Right lung (tissue), 10 donors: ENCODE measurements at places on chromosomes 2 and 18.

GRCh38 chr2:29209551-29209950 lies 94.3 kb downstream of the CLIP4 start:
- no peak for DNase-seq

DNA sequence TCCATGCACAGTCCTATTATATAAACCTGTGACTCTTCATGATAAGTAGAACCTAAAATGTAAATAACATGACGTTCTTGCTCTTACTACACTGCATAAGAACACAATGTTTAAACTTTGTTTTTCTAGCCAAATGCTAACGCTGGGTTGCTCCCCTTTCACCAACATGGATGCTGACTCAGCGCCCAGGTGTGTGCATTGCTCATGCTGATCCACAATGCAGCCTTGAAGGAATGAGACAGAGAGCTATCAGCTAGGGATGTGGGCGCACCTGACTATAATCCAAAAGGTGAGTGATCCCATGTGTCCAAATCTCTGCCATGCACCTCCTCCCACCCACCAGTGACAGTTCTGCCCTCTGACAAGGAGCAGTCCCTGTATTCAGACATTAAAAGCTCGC lies 235.0 kb downstream of the IRS1 start:
- DNase-seq = no peak

DNA sequence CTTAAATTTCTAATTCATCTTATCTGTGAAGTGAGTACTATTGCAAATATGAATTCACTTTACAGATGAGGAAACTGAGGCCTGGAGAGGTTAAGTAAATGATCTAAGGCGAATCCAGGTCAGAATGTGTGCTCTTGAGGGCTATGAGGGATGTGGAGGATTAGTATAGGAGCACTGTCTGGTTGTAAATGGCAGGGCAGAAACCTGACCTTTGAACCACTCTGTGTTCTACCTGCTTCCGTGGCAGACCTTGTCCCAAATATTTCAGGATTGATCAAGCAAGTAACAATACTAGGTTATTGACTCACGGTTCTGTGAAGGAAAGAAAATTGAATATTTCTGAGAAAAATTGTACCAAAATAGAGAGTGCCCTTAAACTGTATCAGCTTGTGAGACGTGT lies 74.7 kb downstream of the PTPRM start:
- no peak for DNase-seq

GRCh38 chr2:174223388-174223787 lies 24.9 kb downstream of the OLA1 start:
- no peak for DNase-seq

DNA sequence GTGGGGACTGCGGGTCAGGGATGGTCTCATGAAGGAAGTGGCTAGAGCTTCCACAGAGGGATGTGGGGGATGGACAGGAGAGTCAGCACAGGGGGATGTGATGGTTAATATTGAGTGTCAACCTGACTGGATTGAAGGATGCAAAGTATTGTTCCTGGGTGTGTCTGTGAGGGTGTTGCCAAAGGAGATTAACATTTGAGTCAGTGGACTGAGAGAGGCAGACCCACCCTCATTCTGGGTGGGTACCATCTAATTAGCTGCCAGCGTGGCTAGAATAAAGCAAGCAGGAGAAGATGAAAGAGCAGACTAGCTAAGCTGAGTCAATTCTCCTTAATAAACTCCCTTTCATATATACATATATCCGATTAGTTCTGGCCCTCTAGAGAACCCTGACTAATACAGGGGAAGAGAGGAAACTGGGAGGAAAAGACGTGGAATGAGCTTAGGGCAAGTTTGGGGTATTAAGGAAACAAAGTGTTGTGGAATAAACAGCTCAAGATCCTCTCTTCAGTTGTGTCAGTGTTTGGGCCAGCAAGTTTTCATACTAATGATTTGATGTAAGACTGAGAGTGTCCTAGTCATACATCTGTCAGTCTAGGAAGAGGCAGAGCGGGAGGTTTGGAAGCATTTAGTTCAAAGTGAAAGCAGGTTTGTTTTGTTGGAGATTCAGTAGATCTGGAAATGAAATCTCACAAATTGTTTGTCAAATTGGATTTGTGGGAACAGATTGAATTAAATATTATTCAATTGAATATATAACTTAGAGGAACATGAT lies 135.2 kb upstream of the NT5C1B start:
- DNase-seq = no peak

DNA sequence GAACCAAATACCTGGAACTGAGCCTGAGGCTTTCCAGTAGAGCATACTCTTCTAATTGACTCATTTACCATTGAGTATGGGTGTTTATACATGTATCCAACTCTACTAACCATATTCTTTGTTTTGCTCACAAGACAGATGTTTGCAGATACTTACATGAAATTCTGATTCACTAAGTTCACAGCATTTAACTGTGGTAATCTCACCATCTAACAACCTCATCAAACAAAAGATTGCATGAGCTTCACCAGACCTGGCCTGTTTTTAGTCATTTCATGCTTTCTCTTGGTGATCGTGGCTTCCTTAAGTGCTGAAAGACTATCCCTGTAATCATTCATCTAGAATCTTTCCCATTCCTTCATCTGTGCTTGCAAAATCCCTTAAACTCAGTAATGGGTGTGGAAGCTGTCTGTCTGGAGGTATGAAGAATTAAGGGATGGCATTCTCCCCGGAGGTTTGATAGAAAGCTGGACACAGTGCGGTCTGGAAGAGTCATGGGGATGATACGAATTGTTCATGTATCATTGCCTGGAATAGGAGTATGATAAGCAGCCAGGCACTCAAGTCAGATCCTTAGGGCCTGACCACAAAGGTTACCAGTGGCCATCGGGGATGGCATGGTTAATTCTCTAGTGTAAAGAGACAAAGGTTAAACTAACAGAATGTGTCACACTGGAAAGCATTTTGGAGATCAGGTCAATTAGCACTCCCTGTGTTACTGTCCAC lies 42.0 kb upstream of the IL1R1 start:
- no peak for DNase-seq

GRCh38 chr2:157874997-157875640 lies 1.0 kb downstream of the ACVR1 start:
- DNase-seq = peak; percentile 55

DNA sequence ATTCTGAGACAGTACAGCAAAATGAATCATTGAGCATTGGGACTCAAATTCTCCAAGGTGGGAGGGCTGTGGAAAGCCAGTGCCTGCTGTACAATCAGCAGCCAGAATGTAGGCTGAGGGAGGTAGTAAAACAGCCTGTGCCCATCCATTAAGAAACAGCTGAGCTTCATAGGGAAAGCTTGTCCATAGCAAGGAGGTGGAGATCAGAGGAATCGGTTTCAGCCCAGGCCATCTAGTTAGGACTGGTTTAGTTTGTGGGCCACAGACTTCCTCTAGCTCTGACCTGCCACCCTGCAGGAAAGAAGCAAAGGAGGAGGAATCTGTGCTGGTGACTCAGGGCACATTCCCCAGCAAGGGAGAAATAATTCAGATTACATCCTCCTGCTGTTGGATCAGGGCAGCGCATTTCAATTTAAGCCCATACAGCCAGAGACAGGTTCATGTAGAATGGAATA lies 333.4 kb downstream of the SETBP1 start:
- peak; percentile 23 for DNase-seq

DNA sequence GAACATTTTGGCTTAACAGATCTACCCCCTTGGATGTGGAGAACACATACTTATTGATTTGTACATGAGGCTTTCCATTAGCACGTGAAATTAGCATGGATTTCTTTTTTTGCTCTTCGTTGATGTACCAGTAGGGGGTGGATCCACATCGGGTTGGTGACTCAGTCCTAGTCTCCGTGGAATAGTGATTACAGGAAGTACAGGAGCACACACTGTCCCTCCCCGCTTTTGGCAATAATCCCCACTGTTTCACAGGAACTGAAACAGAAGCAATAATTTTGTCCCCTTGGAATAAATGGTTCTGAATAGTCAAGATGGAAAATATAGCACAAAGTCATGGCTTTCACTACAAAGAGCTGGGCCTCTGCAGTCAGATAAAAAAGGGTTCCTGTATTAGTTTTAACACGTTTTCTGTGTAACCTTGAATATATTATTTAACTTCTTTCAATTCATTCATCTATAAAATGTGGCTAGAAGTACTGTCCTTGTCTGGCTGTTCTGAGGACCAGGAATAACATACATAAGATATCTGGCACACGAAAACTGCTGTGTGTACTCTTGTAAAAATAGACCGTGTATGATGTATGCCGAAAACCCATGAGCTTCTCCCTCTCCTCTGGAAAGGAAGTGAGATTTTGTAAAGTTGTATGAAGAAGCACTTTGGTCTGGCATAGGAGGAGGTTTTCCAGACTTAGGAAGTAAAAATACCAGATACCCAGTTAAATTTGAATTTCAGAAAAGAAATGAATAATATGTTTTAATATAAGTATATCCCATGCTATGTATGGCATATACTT lies 229.2 kb downstream of the GALR1 start:
- DNase-seq = no peak

DNA sequence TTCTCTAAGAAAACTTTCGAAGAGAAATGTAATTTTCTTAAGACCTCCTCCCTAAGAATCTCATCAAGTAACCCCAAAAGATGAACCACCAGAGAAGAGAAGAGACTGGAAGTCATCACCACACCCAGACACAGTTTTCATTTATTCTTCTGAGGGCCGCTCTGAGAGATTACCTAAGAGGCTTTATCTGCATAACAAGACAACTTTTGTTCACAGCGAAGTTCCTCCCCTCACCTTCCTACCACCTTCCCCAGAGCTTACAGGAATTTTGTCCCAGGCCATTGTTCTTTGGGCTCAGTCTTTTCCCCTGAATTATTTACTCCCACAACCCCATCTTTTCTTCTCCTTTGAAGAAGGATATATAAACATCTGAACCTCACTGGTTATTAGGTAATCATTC lies 92.8 kb downstream of the AKAIN1 start:
- no peak for DNase-seq

DNA sequence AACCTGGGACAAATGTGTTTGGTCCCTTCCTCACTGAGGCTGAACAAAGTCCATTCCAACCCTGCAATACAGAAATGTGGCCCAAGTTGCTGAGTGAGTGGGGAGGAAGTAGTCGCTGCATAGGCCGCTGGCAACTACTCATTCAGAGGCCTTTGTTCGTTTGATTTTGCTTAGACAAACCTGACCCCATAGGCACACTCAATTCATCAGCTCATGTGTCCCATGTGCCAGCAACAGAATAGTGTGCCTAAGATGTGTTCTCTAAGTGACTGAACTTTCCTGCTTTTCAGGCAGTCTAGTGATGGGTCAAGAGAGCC lies 23.0 kb downstream of the PTPN18 start:
- DNase-seq = no peak

DNA sequence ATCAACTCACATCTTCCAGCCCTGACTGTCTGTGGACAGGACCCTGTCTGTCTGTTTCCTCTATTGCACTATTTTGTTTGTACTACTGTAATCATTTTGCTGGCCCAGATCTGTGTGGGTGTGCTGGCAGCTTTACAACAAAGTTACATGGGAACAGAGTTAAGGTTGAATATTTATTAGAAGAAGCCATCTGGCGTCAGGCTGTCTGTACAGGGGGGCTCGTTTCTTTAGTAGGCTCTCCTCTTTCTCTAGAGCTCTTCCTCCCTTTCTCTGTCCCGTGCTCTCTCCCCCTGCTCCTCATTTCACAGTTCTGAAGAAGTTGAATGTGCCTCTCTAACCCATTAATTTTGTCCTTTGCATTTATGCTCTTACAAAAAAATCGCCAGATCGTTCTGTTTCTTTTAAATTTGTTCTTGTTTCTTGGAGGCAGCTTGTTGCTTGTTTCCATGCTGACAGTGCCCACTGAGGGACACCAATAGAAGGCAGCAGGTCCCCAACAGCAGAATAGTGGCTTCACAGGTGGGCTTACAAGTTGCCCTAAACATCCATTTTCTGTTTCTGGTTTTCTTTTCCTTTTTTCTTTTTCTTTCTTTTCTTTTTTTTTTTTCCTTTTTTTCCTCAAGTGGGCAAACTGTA lies 315.2 kb upstream of the ZEB2 start:
- peak; percentile 42 for DNase-seq

DNA sequence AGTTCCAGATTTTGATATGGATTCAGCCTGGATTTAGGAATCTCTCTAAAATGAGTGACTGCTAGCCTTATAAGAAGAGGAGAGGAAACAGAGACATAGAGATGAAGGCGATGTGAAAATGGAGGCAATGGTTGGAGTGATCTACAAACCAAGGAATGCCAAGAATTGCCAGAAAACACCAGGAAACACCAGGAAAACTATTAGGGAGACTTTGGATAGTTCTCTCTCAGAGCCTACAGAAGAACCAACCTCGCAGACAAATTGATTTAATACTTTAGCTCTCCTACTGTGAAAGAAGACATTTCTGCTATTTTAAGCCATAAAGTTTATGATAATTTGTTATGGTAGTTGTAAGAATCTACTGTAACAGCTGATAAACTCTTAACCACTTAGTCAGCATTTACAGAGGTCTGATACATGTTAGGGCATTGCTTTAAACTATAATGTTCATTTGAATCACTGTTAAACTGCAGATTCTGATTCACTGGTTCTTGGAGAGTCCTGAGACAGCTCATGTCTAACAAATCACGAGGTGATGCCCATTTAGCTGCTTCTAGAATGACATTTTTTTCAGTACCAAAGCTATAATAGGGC lies 1702.6 kb upstream of the LRRTM1 start:
- no peak for DNase-seq

- DNase-seq = no peak
Observed at GRCh38 chr2:189047171-189047888, 73.2 kb downstream of the COL3A1 start.

GRCh38 chr18:58054041-58054781 lies 10.2 kb downstream of the NEDD4L start:
- no peak for DNase-seq

DNA sequence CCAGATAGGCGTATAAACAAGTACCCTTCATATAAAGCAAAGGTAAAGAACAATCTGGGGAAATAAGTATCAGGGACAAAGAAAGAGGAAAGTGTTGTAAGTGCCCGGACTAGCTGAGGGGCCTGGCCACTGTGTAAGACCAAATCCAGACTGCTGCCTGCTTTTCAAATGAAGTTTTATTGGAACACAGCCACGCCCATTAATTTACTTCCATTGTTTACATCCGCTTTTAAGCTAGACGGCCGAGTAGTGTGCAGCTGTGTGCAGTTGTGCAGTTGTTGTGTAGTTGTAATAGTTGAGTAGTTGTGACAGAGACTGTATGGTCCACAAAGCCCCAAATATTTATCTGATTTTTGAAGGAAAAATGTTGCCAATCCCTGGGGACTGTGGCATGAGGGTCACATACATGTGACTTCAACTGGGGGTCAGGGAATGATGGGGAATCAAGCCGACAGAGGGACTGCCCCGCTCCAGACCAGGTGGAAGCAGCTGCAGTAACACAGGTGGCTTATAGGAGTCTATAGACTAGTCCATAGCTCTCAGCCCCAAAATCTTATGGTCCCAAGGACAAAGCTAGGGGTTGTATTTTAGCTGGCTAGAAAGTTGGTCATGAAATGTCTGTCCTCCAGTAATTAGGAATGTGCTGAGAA lies 30.0 kb downstream of the FHL2 start:
- no peak for DNase-seq

GRCh38 chr2:120177001-120177621 lies 46.1 kb downstream of the TMEM185B start:
- DNase-seq = no peak
